ENCODE measurements at places on chromosomes 1 and 21. TPM values are rescaled to one million over a fixed set of nuclear protein-coding genes. Genes with fewer than 3 reads are reported as not detected.

The XCL1 gene
- total RNA-seq, result 0.22 TPM

The ZNF648 gene
- 1.5 TPM for total RNA-seq

The PBX1 gene
- 7.5 TPM for total RNA-seq

The SPRR1B gene
- not detected for total RNA-seq

The CACNA1E gene
- total RNA-seq, result 0.06 TPM

The EFNA3 gene
- total RNA-seq, result 0.26 TPM

The GPR25 gene
- total RNA-seq, result not detected

The RNF186 gene
- total RNA-seq, result 0.49 TPM

The HSPB7 gene
- total RNA-seq, result 1.2 TPM

The OR2C3 gene
- total RNA-seq, result not detected

The PCBP3 gene
- 0.77 TPM for total RNA-seq

The TMPRSS2 gene
- 20.9 TPM for total RNA-seq

The KLHDC8A gene
- 0.22 TPM for total RNA-seq
